ENCODE measurements at places on chromosomes 6 and 20.

DNA sequence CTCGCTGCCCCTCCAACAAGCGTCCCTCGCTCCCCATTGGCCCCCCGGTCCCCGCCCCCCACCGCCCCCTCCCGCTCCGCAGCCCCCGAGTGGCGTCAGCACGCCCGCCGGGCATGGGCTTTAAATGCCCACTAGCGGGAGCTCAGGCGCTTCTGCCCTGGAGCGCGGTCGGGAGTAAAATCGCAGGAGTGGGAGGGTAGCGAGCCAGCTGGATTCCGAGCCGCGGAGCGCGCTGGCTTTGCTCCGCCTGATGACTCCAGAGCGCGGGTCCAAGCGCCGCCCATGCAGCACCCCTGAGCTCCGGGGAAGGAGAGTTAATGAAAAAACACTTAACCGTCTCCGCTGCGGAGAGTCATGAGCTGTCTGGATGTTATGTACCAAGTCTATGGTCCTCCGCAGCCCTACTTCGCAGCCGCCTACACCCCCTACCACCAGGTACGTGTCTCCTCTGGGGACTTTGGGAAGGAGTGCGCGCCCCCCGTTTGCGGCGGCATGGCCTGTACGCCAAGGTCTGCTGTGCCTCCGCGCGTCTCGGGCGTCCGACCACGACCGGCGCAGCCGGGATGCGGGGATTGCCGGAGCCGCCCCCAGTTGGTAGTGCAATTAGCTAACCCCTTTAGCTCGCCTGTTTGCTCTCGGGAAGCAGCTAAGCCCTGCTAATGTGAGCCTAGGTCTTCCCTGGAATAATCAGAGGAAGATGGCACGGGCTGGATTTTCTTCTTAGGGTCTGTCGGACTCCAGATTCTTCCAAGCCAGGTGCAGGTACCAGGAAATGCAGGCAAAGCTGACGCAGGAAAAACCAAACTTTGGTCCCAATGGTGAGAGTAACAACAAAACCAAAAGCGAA is at the start of gene VGLL2:
Gene VGLL2 (plus strand): TSS at position 149 of the 847 bp plus-strand sequence. CDS start 206 bp downstream, at position 355.
- DNase-seq: no peak

DNA sequence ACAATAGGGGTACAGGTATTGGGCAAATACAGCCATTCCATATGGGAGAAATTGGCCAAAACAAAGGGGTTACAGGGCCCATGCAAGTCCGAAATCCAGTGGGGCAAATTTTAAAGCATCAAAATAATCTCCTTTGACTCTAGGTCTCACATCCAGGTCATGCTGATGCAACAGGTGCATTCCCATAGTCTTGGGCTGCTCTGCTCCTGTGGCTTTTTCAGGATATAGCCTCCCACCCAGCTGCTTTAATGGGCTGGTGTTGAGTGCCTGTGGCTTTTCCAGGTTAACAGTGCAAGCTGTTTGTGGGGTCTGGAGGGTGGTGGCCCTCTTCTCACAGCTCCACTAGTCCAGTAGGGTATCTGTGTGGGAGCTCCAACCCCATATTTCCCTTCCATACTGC is 607.1 kb downstream of the MEI4 start:
- no peak for DNase-seq

GRCh38 chr6:168268755-168269154 is 50.8 kb downstream of the DACT2 start:
- no peak for DNase-seq

DNA sequence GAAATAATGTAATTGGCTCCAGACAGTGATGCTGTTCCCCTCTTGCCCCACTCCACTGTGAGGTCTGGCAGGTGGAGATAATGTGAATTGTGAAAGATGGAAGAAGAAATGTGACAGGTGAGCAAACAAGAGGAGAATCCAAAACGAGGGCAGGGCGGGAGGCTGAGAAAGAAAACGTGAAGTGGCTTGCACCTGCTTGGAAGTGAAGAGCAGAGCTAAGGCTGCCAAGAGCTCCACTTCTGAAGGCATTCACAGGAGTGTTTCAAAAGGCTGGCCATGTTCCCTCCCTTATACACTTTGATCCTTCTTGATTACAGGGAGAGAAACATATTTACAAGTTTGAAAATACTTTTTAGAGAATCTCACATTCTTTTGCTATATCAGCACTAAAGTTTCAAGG is 359.4 kb downstream of the EPHA7 start:
- DNase-seq: no peak

DNA sequence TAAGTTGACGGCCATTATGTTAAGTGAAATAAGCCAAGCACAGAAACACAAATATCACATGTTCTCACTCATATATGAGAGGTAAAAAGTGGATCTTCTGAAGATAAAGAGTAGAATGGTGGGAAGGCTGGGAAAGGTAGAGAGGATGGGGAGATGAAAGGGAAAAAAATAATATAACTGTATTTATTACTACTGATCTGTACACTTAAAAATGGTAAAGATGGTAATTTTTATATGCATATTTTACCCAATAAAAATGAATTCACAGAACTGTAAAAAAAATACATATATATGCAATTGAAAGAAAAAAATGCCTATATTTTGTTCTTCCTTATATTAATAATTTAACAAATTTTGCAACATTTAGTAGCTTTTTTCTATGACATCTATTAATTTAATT is 694.4 kb upstream of the MARCKS start:
- no peak for DNase-seq

GRCh38 chr20:14512839-14513238 is 175.4 kb upstream of the FLRT3 start:
- DNase-seq: no peak

- DNase-seq: no peak
Observed at GRCh38 chr6:118678866-118679265, 27.5 kb upstream of the CEP85L start.

DNA sequence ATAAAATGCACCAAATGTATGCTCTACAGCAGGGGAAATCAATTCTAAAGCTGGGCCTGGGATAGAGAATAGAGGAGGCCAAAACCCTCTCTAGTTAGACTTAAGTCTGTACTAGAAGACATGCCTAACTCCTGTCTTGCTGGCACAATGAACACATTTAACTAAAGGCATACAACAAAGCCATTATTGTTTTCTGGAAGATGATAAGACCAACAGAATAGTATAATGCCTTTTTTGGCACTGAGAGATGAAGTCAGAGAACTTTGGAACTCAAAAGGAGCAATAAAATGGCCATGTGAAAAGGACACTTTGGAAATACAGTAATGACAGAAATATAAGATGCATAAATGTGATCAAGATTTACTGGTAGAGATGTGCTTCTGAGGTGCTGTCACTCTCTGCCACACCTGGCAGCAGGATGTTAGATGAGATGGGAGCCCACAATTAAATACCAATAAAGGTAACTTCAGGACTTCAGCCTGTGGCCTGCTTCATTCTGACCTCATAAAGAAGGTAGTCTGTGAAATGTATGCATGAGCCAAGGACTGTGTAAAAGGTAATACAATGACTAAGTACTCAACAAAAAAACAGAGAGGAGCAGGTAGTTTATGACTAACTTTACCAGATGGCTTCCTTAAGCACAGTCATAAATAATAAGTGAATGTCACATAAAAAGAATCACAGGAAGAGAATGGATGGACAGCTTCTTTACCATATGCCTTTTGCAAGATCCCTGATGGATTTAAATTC is 333.4 kb downstream of the BCKDHB start:
- no peak for DNase-seq

- no peak for DNase-seq
Observed at GRCh38 chr6:100662264-100662663, 197.5 kb upstream of the SIM1 start.

GRCh38 chr20:37911261-37911660 is 8.3 kb downstream of the VSTM2L start:
- no peak for DNase-seq

GRCh38 chr20:36281785-36282380 is 24.3 kb upstream of the DLGAP4 start:
- no peak for DNase-seq

- no peak for DNase-seq
Observed at GRCh38 chr20:36483209-36483918, 58.0 kb upstream of the MYL9 start.

DNA sequence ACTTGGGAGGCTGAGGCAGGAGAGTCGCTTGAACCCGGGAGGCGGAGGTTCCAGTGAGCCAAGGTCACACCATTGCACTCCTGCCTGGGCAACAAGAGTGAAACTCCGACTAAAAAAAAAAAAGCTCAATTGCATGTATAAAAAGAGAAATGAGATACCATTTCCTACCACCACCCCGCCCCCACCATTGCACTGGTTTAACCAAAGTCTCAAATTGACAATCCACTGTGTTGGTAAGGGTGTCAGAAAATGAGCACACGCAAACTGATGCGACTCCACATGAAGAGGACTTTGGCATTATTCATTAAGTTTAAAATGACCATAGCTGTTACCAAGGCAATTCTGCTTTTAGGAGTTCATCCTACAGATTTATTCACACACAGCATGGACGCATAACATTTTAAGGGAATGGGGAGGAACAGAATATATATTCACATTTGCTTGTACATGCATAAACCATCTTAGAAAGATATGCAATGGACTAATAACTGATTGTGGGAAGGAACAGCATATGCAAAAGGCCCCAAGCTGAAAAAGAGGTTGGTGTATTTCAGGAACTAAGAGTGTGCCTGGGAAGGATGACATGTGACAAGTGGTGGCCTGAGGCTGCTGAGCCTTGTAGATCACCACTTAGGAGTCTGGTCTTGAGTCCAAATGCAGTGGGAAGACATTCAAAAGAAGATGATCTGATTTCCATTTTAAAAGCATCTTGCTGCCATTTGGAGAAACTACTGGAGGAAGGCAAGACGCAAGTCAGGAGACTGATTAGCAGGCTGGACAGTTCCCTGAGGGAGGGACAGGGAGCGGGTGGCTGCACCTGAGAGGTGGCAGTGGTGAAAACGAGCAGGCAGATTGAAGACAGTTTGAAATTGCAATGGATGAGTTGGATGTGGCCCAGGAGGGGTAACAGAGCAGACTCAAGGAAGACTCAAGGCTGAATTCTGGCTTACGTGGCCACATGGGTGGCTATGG is 37.2 kb upstream of the PTPN1 start:
- no peak for DNase-seq

DNA sequence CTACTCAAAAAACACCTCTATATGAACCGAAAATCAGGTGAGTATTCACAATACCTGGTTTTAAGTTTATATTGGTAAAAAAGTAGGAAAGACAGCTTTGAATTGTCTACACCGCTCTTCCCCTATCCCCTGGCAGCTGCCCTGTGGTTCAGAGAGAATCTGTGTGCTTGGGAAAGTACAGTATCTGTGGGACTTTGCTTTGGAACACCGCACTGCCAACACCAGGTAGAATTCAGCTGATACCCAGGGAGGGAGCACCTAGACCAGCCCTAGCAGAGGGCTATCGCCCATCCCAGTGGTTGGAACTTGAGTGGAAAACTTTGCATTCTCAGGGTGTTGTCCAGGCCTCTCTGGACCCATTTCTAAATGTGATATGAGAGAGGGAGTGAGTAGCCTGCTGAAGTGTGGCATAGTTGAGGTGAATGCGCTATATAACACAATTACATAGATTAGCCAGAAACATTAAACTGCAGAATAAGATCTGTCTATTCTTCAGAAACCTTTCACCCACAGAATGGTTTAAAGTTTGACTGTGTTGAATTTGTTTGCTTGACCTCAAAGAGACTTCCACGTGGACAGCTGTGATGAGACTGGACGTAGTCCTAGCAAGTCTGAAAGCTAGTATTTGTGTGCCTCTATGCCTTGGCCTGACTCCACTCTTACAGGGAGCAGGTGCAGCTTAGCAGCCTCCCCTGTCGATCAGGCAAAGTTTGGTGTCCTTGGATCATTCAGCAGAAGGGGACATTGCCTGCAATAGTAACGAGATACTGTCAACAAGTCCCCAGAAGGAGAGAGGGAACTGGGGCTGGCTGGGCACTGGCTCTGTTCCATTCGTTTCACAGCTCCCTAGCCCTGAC is 11.5 kb upstream of the MPC1 start:
- no peak for DNase-seq

DNA sequence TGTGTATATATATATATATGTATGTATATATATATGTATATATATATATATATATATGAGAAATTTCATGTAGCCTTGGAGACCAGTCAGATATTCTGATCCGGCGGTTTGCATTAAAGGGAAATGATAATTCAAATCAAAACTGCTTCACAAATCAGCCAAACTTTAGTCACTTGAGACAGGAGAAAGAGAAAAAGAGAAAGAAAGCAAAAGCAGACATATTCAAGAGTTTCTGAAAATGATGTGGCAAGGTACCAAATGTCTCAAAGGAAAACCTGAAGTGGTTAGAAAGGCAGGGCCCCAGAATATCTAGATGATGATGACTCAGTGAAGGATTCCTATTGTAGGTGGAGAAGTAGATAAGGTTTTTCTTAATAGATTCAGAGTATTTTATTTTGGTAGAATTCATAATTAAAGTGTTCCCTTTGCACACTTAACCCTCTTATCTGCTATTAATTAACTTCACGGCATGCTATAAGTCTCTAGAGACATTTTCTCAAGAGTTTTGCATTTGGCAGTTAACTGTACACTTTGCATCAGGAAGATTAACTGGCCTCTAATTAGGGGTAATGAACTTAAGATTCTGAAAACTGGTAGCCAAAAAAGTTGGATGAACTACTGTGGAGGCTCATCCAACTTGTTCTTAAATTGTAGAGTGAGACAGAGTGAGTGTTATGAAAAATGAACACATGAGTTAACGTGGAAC is 50.1 kb upstream of the ASF1A start:
- no peak for DNase-seq

DNA sequence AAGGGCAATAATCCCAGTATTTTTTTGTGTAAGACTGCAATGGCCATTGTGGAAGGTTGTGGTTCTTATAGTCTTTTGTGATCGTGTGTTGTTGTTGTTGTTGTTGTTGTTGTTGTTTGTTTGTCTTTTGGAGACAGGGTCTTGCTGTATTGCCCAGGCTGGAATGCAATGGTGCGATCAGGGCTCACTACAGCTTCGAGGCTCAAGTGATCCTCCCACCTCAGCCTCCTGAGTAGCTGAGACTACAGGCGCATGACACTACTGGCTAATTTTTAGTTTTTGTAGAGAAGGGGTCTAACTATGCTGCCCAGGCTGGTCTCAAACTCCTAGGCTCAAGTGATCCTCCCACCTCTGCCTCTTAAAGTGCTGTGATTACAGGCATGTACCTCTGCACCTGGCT is 3.5 kb upstream of the GSTA4 start:
- DNase-seq: no peak

DNA sequence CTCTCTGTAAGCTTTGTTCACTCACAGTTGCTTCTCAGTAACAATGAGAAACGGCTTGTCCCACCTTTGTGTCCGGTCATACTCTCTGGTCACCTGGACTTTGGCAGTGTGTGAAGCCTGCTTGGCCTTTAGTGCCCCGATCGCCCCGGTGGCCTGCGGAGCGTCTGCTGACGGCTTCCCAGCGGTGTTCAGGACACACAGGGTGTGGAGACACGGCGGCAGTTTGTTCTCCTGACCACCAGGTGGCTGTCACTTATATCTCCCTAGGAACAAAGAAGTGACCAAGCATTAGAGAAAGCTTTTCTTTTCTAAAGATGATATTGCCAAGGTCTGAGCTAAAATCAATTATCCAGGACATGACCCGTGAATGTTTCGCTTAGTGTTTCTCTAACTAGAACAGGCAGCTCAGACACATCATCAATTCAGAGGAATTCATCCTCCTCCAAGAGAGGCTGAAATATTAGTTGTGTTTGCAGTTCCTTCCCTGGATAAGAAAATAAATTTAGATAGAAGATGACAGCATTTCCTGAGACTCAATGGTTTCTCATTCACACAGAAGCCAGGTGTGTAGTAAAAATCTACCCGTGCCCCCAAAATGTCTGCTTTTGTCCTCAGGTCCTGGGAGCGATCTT is 167.4 kb upstream of the THBS2 start:
- DNase-seq: no peak

Data from stimulated activated CD4-positive, alpha-beta T cell treated with anti-CD3 and anti-CD28 coated beads, Interleukin-1b, Interleukin-23, amount 100 ng/mL, for 4 hours (primary cell).